ENCODE measurements at places on chromosomes 6 and 20. TPM values are rescaled to one million over a fixed set of nuclear protein-coding genes. Genes with fewer than 3 reads are reported as not detected.

LGSN gene
- polyA plus RNA-seq, result 0.21 TPM

PHF3 gene
- polyA plus RNA-seq, result 40.0 TPM

ZSCAN23 gene
- polyA plus RNA-seq, result 0.26 TPM

TRIM15 gene
- polyA plus RNA-seq, result not detected

DNA sequence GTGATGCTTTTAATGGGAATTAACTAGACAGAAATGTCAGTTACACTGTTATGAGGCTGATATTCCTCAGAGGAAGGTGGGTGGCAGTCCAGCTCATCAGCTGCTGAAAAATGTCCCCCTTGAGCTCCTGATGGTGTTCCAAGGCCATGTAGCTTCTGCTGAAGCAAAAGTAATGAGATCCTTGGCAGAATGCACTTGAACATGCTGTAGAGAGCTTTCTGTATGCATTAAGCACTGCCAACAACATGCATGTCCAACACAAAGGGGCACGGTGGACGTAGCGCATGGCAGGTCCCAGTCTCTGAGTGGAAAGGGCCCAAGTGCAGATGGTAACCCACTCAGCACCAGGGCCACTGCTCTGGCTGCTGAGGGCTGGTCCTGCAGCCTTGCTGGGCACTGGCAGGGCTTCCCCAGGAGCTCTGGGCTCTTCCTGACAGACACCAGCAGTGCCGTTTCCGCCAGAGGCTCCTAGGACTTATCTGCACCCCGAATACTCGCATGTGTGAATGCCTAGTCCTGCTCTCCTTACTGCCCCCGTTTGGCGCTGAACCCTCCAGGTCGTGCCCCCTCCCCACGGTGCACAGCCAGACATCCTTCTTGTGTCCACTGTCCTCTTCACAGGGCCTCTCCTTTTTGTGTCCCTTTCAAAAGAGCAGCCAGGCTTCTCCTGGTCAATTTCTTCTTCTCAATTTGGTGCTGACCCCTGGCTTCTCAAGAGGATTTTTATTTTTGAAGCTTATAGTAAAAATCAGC lies 18.6 kb upstream of the SYNDIG1 start:
- no peak for DNase-seq

DNA sequence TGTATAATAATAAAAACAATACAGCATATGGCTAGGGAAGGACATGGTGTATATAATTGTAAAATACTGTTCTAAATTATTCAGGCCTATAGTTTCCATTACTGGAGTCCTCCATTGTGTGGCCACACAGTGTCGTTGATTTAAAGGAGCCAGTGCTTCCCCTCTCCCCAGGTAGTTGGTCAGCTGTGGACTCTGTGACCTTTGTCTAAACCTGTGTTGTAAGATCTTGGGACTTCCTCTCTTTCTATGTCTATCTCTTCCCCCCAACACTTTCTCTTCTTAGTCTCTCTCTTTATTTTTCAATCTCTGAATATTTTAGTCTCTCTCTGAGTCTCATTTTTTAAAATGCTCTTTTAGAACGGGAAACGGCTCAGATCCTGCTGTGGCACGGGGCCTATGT lies 35.6 kb downstream of the BRPF3 start:
- no peak for DNase-seq

All from naive thymus-derived CD4-positive, alpha-beta T cell (primary cell).